ENCODE measurements at places on chromosomes 1 and 21. TPM values are rescaled to one million over a fixed set of nuclear protein-coding genes. Genes with fewer than 3 reads are reported as not detected.

DNA sequence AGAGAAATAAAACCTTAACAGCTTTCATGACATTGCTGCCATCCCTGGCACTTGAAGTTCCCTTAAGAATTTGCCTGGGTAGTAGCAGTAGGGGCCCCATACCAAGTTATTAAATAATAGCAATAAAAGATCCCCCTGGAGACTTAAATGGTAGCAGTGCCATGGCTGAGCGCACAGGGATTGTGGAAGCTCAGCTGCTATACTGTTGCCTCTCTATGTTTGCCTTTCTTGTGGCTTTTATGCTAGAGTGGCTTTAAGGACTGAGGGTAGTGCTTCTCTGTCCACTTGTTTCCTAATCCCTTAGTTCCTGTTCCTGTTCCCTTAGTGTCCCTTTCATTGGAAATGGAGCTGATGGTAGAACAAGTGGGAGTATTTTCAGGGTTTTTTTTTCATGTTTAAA, 42.1 kb downstream of the NCF2 start:
- no peak overlapping the region for H3K4me3 ChIP-seq
- no peaks in the 10 kb centered on the region for H3K4me1 ChIP-seq
- H3K27me3 ChIP-seq = no peaks in the 10 kb centered on the region
- peaks cover 18% of the 10 kb centered on the region for H3K36me3 ChIP-seq

DNA sequence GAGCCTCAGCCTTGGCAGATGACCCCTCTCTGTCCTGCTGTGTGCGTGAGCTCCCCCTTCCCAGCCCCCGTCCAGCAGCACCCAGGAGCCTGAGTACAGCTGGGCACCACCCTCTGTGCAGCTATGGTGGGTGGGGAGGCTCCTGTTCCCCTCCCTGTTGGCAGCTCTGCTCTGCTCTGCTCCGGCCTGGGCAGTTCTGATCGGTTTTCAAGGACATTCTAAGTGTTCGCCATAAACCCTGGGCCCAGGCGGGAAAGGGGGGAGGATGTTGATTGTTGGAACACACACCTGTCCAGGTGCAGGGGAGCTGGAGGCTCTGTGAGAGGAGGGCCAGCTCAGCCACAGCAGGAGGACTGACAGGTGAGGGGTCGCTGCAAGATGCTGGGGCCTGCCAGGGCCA, at the start of gene CLCNKB:
Gene CLCNKB, plus strand, starts transcription at position 262 of the 400 bp plus-strand sequence. CDS start 711 bp downstream, outside the sequence.
- peaks cover 22% of the 10 kb centered on the region for H3K27me3 ChIP-seq
- no peak for DNase-seq
- no peak within 1 kb of the TSS for H3K27ac ChIP-seq
- no peak within 1 kb of the TSS for H3K4me3 ChIP-seq

GRCh38 chr1:27057389-27057788, 44.7 kb upstream of the TENT5B start:
- no peak overlapping the region for H3K4me3 ChIP-seq
- H3K4me1 ChIP-seq = no peaks in the 10 kb centered on the region
- DNase-seq = no peak
- H3K36me3 ChIP-seq = no peaks in the 10 kb centered on the region
- H3K27me3 ChIP-seq = no peaks in the 10 kb centered on the region

Gene STUM
- not detected for total RNA-seq

Gene GPR52
- total RNA-seq = 2.2 TPM
